ENCODE measurements at places on chromosomes 1 and 21.

DNA sequence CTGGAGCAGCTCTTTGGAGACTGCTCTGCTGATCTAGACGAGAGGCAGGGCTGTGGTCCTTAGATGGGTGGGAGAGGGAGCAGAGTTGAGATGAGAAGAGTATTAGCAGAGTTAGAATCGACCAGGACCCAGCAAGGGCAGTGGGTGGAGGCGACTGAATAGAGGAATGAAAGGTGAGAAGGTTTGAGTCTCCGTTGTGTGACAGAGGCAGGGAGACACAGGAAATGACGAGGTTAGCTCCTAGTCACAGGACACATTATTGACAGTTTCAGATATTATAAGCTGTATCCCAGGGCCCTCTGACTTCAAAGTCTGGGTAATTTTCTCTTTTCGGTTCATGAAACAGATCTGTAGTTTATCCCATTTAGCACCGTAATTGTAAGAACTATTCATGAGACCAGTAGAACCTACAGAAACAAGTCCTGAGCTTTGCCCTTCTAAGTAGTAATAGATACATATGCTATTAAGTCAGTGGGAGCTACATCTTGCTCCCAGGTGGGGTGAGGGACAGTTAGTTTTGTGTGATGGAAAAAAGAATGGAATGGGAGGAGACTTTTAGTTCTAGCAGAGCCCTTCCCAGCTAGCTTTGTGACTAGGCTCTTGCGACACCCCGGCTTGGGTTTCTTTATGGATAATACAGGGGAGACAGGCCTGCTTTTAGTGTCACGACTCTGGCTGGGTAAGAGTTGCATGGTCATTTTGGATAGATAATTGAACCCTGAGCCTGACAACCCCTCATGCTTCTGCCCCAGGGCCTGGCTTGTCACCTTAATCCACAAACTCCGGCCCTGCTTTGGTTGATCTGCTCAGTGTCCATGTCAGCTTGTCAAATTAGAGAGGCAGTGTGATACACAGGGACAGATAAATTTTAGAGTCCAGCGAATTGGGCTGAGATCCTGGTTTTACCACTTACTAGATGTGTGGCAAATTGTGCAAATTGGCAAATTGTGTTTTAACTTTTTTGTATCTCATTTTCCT lies 70.2 kb downstream of the UCK2 start:
- no peak for DNase-seq

- DNase-seq = no peak
Observed at GRCh38 chr1:92356956-92357355, 58.1 kb downstream of the RPAP2 start.

GRCh38 chr1:229781453-229781852 lies 155.4 kb downstream of the URB2 start:
- no peak for DNase-seq

GRCh38 chr1:228508840-228509415 lies 21.7 kb downstream of the RNF187 start:
- DNase-seq = no peak

DNA sequence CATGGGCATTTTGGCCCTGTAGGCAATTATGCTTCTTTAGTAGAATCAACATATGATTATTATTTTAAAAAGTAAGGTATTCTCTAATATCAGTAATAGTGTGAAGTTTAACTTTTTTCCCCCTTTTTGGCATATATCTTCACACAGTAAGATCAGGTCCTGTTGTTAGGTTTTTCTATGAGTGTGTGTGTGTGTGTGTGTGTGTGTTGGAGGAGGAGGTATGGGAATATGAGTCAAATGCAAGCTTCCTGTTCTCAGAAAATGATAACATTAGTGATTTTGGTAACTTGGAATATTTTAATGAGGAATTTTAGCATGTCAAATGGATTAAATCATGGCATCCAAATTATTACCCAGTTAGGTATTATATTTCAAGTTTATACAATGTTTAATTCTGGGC lies 65.8 kb upstream of the BCL10 start:
- no peak for DNase-seq

- no peak for DNase-seq
Observed at GRCh38 chr1:8094481-8095241, 68.6 kb upstream of the ERRFI1 start.

GRCh38 chr1:165387961-165388360 lies 31.4 kb upstream of the LMX1A start:
- DNase-seq = no peak

DNA sequence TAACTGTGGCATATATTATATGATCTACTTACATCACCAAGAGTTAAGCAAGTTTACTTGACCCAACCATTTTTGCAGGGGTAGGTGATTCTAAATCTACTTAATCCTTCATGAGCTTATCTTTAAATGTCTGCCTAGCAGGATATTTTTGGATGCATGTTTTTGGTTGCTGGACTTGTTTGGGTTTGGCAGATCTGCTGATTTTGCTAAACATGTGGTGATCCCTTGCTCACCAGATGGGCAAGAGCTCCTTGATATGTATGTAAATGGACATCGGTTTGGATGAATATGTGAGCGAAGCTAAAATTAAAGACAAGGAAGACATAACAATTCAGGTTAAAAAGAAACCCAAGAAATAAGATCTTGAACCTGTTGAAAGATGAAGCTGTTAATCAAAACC lies 36.7 kb downstream of the FMN2 start:
- DNase-seq = no peak

DNA sequence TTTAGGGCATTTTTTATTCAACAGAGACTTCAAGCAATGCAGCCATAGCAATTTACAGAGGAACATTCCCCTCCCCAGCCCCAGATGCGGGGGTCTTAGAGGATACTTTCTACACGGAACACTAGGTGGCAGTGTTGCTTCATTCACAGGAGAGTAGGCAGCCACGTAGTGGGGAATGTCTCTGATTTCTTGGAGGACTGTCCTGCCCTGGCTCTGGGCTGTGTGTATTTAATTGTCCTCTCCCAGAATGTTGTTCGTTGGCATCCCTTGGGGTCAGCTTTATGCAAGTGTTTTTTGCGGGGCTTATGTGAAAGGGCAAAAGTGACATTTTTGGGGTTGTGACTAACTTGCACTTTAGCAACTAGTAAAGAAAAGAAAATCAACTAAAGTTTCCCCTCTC lies 96.9 kb downstream of the PAPPA2 start:
- peak; percentile 14 for DNase-seq

- DNase-seq = no peak
Observed at GRCh38 chr1:77026135-77026534, 158.9 kb downstream of the ST6GALNAC5 start.

- no peak for DNase-seq
Observed at GRCh38 chr1:239731082-239731748, 344.8 kb downstream of the CHRM3 start.

DNA sequence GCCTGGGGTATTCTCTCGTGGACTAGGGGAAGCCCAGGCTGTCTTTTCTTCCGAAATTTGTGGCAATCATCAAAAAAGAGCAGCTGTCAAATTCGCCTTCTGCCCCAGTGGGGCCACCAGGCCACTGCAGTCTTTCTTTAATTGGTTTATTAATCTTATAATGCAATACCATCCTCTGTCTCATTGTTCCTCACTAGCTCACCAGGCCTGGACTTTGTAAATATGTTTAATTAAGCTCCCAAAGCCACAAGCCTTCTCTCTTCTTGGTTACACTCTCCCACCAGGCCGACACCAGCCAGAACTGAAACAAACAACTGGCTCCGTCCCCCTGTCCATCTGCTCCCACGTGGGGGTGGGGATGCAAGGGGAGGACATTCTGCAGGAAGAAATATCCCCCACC lies 22.0 kb upstream of the CAMK1G start:
- no peak for DNase-seq

All from stimulated activated CD4-positive, alpha-beta T cell treated with anti-CD3 and anti-CD28 coated beads, Interleukin-2, amount 100 ng/mL, for 24 hours (primary cell).